Tracheal epithelial cell (primary cell): ENCODE measurements at places on chromosomes 1 and 21. TPM values are rescaled to one million over a fixed set of nuclear protein-coding genes. Genes with fewer than 3 reads are reported as not detected.

The TBX15 gene
- total RNA-seq, result under 0.01 TPM in 1 of 2 replicates, not detected in the other

The CENPF gene
- 0.85 and 3.9 TPM in 2 replicates for total RNA-seq

The MNDA gene
- not detected in 2 replicates for total RNA-seq

The TSPAN1 gene
- 26.2 and 29.4 TPM in 2 replicates for total RNA-seq

The TNFAIP8L2 gene
- total RNA-seq, result not detected in 2 replicates

The CDA gene
- total RNA-seq, result 2.6 and 8.2 TPM in 2 replicates

The C4BPA gene
- total RNA-seq, result not detected in 2 replicates

The MYOM3 gene
- 0.21 and 1.4 TPM in 2 replicates for total RNA-seq

The EPHA10 gene
- total RNA-seq, result 0.24 TPM in 1 of 2 replicates, not detected in the other

The FCRLB gene
- total RNA-seq, result 1.7 and 2.6 TPM in 2 replicates

The SAMD11 gene
- total RNA-seq, result 0.48 and 0.64 TPM in 2 replicates

The AGT gene
- 0.24 TPM in 1 of 2 replicates, not detected in the other for total RNA-seq

The ASTN1 gene
- total RNA-seq, result under 0.01 TPM in 1 of 2 replicates, not detected in the other
